ENCODE measurements at places on chromosomes 4 and X.

DNA sequence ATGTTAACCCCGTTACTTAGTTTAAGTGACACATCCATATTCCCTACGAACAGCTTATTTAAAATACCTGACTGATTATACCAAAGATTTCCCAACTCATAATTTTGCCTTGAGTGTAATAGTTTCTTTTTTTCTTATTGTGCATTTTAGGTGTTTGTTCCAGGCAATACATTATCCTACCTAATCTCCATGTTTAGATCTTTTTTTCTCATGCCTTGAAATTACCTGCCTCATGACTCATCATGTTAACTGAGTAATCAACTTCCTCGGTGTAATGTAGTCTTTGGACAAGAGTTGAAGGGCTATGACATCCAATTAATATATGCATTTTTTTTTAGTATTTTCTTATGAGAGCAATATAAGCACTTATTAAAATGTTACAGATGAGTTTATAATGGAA lies 228.7 kb upstream of the ANKRD50 start:
- peak; percentile 56 for DNase-seq

- DNase-seq: no peak
These were observed 3.9 kb upstream of the TMPRSS11B start for GRCh38 chr4:68249434-68249833.

GRCh38 chr4:6900956-6901355 lies 8.7 kb upstream of the TBC1D14 start:
- DNase-seq: no peak

DNA sequence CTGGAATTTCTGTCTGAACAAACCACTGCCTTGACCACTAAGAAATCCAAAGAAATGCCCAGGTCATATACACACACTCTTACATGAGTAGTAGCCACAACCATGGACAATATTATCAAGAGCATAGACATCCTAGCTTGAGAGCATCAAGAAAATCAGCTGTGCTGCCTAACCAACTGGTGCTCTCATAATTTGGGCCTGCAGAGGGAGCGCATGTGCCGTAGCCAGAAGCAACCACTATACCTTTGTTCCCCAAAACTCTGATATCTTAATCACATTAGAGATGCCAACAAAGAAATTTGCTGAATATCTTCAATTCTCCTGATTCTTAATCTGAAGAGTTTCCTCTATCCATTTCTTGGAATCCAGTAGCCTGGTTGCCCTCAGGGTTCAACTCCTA lies 163.6 kb downstream of the ZNF674 start:
- DNase-seq: no peak

DNA sequence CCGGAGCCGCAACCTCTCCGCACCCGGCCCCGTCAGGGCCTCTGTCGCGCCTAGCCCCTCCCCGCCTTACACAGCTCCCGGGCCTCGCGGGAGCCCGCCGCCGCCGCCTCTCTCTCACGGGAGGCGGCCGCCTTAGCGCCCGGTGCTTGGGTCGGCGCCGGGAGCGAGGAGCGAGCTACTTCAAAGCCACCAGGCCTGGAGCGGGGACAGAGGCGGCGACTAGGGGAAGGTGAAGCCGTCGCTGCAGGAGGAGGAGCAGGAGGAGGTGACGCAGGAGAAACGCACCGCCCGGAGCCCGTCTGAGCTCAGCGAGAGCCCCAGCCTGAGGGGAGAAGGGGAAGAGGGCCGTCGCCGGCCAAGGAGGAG lies 250 bp downstream of the USP9X start:
- DNase-seq: peak; percentile 27

DNA sequence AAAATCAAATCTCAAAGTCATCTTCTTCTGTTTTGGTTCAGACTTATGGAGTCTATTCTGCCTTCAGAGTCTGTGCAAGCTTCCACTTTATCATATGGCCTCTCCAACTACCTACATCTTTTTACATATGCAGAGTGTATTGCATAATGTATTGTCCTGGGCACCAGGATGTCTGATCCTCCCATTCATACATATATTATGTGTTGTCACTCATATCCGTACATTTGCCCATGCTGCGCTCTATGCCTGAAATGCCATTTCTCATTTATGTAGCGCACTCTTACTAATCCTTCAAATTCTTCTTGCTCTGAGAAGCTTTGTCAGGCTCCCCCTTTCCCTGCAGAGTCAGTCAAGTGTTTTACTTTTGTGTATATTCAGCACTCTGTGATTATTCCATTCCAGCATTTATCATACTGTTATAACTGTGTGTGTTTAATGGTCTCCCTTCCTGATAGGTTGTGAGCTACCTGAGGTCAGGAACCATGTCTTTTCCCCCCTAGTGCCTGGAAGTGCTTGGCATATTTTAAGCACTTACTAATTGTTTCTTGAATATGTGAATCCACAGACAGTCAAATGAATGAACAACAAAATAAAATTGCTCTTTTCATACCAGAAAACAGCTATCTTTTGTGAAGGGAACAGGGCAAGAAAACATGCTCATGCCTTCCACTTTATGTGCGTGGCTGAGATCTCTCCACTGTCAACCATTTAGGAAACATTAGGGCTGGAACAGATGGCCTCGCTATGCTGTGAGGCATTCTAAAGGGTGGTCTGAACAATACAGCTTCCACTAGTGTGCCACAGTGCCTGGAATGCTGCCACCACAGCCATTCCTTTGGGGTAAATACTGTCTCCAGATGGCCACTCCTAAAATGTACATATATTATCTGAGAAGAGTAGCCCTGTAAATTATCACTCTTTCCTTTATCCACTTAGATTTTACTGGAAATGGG lies 81.8 kb downstream of the GLUD2 start:
- no peak for DNase-seq

GRCh38 chr4:77010841-77011354 lies 61.3 kb downstream of the SEPTIN11 start:
- peak; percentile 89 for DNase-seq

DNA sequence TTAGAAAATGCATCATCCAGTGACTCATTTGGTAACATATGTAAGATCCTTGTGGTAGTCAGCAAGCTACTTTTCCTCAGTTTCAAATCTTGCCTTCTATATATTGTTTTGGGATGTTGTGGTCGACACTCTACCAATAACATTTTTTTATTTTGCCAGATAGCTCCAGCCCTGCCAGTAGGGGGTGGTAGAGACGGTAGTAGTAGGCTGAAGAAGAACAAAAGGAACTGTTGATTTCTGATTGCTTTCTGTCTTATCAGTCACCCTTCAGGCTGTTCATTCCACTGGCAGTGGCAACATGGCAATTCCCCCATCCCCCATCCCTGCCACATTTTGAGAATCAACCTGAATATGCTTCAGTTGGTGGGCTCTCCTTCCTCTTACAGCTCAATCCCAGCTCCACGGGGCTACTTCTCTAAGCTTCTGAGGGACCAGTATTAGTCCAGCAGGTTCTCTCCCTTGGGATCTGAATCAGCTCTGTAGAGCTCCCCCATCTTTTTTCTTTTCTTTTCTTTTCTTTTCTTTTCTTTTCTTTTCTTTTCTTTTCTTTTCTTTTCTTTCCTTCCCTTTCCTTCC lies 171.5 kb upstream of the VEGFC start:
- no peak for DNase-seq

GRCh38 chrX:132058975-132059374 lies 35.9 kb downstream of the STK26 start:
- no peak for DNase-seq

DNA sequence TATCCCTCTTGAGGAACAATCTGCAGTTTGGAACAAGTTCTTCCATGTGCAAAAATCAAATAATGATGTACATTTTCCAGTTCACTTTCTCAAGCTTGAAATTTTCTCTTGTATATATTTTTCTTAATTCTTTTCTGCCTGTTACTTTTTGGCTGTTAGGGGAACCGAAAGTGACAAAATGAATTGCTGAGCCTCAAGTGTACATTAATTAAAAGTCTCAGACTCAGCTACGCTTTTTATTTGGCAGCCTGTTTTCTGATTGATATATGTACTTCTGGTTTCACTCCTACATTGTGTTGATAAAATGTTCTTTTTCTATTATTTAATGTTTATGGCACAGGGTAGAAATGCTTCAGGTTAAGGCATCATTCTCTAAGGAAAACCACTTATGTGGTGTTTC lies 999.5 kb downstream of the PDHA2 start:
- no peak for DNase-seq

- no peak for DNase-seq
These were observed 99.9 kb upstream of the ADRA2C start for GRCh38 chr4:3666263-3666662.
